ENCODE measurements at places on chromosomes 6 and 20. TPM values are rescaled to one million over a fixed set of nuclear protein-coding genes. Genes with fewer than 3 reads are reported as not detected.

Gene KCNQ5
- total RNA-seq = 1.7 TPM

DNA sequence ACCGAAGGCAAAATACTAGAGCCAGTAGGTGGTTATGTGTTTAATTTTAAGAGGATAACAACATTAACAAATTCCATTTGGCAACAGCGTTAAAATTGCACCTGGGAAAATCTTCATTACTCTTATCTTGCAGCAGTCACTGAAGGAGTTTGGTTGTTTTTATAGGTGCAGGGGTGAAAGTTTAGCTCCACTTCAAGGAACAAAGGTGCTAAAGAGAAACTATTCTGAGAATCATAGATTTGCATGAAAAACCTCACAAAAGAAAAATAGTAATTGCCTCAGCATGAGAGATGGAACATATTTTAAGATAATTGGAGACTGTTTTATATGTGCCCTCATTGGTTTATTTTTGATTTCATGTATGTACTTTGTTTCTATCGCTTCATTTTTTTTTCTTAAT, 444.4 kb downstream of the UTRN start:
- DNase-seq = no peak

Gene LY6G6C
- not detected for total RNA-seq

GRCh38 chr6:163860287-163861081, 446.0 kb downstream of the QKI start:
- peak; percentile 86 for DNase-seq

Gene EBF4
- under 0.01 TPM for total RNA-seq

Gene DOK5
- 4.2 TPM for total RNA-seq

Gene EYS
- under 0.01 TPM for total RNA-seq

Gene NKAPL
- 0.83 TPM for total RNA-seq

Gene PRR18
- total RNA-seq = not detected

GRCh38 chr20:45306431-45306982, at the start of gene RBPJL:
Gene RBPJL, plus strand, starts transcription at chr20:45306840. Its CDS starts 83 bp downstream, at chr20:45306923.
- no peak for DNase-seq

Gene SNX21
- 11.1 TPM for total RNA-seq

GRCh38 chr6:125974214-125974866, 12.0 kb upstream of the TRMT11 start:
- DNase-seq = peak; percentile 68

Gene GRIK2
- 15.8 TPM for total RNA-seq

DNA sequence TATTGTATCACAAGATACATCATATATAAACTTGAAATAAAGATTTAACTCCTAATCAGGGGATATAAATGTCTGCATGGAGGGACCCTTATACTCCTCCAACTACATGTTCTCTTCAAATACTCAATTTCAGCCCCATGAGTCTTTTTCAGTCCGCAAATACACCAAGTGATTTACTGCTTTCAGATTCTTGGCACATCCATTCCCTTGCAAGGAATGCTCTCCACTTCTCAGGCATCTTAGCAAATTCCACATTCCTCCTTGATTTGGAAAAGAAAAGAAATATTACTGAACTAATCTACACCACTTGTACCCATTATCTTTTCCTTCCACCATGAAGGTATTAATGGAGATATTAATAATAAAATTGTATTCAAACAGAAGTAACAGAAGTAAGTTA, 999.4 kb upstream of the GJE1 start:
- peak; percentile 3 for DNase-seq

Gene PABPC1L
- 4.7 TPM for total RNA-seq

DNA sequence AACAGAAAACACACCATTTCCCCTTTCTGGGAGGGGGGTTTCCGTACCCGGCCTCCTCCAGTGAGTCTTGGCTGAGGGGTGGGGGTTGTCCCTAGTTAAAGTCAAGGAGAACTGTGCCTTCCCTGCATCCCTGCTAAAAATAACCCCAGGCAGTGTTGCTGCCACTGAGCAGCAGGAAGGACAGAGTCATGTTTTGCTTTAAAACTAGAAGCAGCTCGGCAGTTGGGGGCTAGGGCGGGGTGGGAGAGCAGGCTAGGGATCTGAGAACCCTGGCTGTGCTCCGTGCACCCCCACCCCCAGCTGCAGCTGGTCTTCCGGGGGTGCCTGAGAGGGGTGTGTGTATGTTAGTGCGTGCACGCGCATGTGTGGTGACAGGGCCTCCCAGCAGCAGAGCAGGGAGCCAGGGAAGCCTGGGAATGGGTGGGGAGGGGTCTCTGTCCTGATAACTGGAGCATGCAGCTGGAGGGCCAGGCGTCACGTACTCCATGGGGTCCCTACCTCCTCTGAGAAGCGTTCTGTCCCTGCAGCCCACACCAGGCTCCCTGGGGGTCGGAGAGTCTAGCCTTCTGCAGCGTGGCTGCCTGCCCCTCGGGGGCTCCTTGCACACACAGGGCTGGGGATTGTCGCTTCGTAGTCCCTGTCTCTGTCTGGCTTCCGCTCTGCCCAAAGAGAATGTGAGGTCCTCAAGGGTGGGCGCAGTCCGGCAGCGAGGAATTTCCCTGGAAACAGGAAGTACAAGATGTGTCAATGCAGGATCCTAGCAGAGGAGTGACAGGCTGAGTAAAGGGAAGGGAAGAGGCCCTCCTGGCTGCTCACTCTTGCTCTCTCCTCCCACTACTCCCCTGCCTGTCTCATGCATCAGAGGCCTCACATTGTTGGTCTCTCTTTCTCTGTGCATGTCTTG, 16.8 kb upstream of the ARMC12 start:
- DNase-seq = peak; percentile 47

- peak; percentile 93 for DNase-seq
Measured at GRCh38 chr6:158042245-158042798, 60.7 kb downstream of the SYNJ2 start.

DNA sequence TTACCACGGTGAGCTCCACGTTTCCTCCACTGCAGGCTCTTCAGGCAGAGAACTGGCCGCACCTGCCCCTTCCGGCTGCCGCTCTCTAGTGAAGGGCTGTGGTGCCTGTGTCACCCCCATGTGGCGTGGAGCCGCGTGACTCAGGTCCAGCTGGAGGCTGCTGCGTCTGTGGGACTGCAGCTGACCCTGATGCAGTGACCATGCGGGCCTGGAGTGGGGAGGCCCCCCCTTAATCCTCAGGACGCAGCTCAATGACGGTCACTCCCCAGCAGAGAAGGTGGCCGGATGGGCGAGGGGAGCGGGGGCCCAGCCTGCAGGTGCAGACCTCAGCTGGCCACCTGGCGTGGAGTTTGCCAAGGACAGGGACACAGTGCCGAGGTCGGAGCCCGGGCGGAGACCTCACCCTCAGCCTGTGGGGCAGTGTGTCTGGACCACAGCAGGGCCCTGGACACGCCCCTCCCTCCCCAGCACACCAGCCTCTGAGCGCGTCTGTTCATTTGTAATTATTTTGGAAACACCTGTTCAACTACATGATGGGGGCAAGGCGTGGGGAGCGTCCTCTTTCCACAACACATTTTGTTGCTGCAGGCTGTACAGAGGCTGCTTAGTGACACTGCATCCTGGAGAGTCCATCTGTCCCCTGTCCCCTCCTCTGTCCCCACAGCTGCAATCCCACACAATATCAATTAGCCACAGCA, 10.7 kb downstream of the BHLHE23 start:
- DNase-seq = no peak

GRCh38 chr6:139475646-139476045, 101.2 kb upstream of the CITED2 start:
- DNase-seq = no peak

Gene BTNL2
- not detected for total RNA-seq

Gene ZNF391
- total RNA-seq = 0.28 TPM

Gene RXRB
- 16.7 TPM for total RNA-seq

Gene COL11A2
- total RNA-seq = under 0.01 TPM

Gene PLA2G7
- not detected for total RNA-seq

Gene TREML2
- not detected for total RNA-seq

DNA sequence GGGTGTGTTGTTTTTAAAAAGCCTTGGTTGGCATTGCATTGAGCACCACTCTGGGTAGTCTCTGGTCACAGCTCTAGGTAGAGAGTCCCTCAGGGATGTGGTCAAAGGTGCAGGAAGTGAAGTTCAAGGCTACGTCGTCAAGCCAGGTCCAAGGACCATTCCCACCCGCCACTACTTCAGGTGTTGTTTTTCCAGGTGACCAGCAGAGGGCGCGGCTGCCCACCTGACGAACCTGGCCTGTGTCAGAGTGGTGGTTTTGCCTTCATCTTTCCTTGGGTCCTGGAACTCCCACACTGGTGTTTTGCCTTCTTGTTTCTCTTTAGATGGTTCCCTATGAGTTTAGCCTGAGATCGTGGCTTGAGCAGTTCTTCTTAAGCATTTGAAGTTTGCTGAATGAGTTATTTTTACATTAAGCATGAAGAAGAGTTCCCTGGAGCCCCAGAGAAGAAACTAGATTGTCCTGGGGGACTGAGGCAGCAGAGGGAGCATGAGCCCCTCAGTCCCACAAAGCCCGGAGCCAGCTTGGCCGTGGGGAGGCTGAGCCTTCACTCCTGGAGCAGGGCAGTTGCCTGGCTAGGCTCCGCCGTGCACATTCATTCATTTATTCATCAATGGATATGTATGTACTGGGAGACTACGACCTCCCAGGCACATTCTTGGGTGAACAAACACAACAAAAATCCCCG, 5.6 kb upstream of the PHACTR3 start:
- no peak for DNase-seq

DNA sequence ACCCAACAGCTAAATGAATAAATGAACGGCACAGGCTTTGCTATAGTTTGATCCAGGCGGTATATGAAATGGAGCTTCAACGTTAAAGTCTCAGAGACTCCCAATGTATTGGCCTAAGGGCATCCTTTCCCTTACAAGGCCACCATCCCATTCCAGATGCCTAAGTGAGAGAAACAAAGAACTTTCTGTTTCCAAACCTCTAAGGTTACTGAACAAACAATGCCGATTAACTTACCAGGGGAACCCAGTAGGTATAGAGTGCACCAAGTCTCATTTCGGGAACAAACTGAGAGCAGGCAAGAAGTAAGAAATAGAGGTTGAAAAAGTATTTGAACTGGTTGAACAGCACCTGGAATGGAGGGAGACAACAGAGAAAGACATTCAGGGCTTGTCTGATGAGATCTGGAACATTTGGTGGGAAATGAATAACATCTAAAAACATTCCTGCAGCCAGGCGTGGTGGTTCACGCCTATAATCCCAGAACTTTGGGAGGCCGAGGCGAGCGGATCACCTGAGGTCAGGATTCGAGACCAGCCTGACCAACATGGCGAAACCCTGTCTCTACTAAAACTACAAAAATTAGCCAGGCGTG, 42.5 kb downstream of the ATP9A start:
- DNase-seq = no peak

DNA sequence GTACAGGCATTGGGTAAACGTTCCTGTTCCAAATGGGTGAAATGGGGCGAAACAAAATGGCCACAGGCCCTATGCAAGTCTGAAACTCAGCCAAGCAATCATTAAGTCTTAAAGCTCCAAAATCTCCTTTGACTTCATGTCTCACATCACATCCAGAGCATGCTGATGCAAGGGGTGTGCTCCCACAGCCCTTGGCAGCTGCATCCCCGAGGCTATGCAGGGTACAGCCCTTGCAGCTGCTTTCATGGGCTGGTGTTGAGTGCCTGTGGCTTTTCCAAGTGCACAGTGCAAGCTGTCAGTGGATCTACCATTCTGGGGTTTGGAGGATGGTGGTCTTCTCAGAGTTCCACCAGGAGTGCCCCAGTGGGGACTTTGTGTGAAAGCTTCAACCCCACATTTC, 270.0 kb upstream of the CDYL start:
- DNase-seq = no peak

- DNase-seq = peak; percentile 92
Measured at GRCh38 chr6:106069478-106069877, 16.7 kb upstream of the PRDM1 start.

- no peak for DNase-seq
Measured at GRCh38 chr20:44052166-44052565, 134.8 kb downstream of the JPH2 start.

GRCh38 chr6:5513408-5513807, 252.1 kb downstream of the FARS2 start:
- DNase-seq = no peak

Gene PPIL6
- 0.18 TPM for total RNA-seq
